ENCODE measurements at places on chromosomes 5 and 9. TPM values are rescaled to one million over a fixed set of nuclear protein-coding genes. Genes with fewer than 3 reads are reported as not detected.

PHYHD1 gene
- total RNA-seq, result not detected

SLC4A9 gene
- 0.05 TPM for total RNA-seq

TUBB4B gene
- total RNA-seq, result 365 TPM

COL27A1 gene
- 0.10 TPM for total RNA-seq

FUT7 gene
- 0.16 TPM for total RNA-seq

PCDHA1 gene
- not detected for total RNA-seq

C9orf78 gene
- total RNA-seq, result 23.0 TPM

SLC36A2 gene
- total RNA-seq, result not detected

NR5A1 gene
- 0.18 TPM for total RNA-seq

CSNK1G3 gene
- total RNA-seq, result 27.5 TPM

SLC25A46 gene
- total RNA-seq, result 66.6 TPM

PTPN3 gene
- total RNA-seq, result 0.24 TPM

FBXW11 gene
- total RNA-seq, result 50.7 TPM

SEMA6A gene
- 1.9 TPM for total RNA-seq

BRINP1 gene
- total RNA-seq, result not detected

FSD1L gene
- 23.2 TPM for total RNA-seq

LRRC14B gene
- 0.31 TPM for total RNA-seq

STKLD1 gene
- 0.35 TPM for total RNA-seq

SPATA6L gene
- total RNA-seq, result 2.1 TPM

TMEM171 gene
- not detected for total RNA-seq

PLPP7 gene
- total RNA-seq, result 0.72 TPM

SNX24 gene
- total RNA-seq, result 5.0 TPM

TMEM203 gene
- 43.8 TPM for total RNA-seq

RAD23B gene
- total RNA-seq, result 108 TPM

NSG2 gene
- not detected for total RNA-seq

TXN gene
- 374 TPM for total RNA-seq

TAF11L9 gene
- total RNA-seq, result not detected

LTC4S gene
- 2.0 TPM for total RNA-seq

PLAA gene
- total RNA-seq, result 35.3 TPM

ZNF367 gene
- total RNA-seq, result 14.3 TPM

ADGRD2 gene
- not detected for total RNA-seq

INSL6 gene
- not detected for total RNA-seq

SLC46A2 gene
- total RNA-seq, result not detected

BAAT gene
- 0.26 TPM for total RNA-seq

OR13C5 gene
- not detected for total RNA-seq

PCDHB12 gene
- total RNA-seq, result not detected

PCDHGA12 gene
- 0.72 TPM for total RNA-seq

SARDH gene
- 0.15 TPM for total RNA-seq

KCNV2 gene
- total RNA-seq, result 0.11 TPM

LSM11 gene
- 6.0 TPM for total RNA-seq

INSL4 gene
- total RNA-seq, result not detected

FAM120AOS gene
- total RNA-seq, result 35.6 TPM

TMOD1 gene
- total RNA-seq, result 28.4 TPM

CRB2 gene
- total RNA-seq, result 0.80 TPM

DMRT2 gene
- 1.0 TPM for total RNA-seq

CDKN2B-AS1 gene
- 1.3 TPM for total RNA-seq

NXNL2 gene
- not detected for total RNA-seq

DMRT3 gene
- not detected for total RNA-seq

PCDHGA11 gene
- 3.4 TPM for total RNA-seq

GALNT12 gene
- 4.4 TPM for total RNA-seq

PCDHB9 gene
- total RNA-seq, result 0.18 TPM

CYSRT1 gene
- total RNA-seq, result 0.97 TPM

RFK gene
- total RNA-seq, result 8.3 TPM

C1QTNF3 gene
- total RNA-seq, result 1.1 TPM

PCDH12 gene
- not detected for total RNA-seq

C5orf34 gene
- total RNA-seq, result 6.1 TPM
